ENCODE measurements at places on chromosomes 3 and 15.

GRCh38 chr3:146249921-146250320 lies 984 bp downstream of the PLSCR4 start:
- no peak for DNase-seq

GRCh38 chr3:172369590-172370259 lies 78.5 kb downstream of the GHSR start:
- no peak for DNase-seq

DNA sequence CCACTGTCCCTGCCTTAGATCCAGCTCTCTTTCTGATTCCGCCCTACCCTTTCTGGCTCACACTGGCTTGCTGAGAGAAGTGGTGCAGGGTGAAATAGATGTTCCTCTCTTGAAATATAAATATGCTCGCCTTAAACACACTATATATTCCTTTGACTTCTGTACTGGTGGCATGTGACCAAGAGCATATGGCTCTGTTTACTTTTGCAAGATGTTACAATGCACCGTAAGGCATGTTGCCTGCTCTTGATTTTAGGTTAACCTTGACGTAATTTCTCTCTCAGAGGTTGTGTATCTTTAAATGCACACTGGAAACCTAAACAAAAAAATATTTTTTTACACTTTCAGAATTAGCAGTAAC lies 749 bp downstream of the RSRC1 start:
- no peak for DNase-seq

DNA sequence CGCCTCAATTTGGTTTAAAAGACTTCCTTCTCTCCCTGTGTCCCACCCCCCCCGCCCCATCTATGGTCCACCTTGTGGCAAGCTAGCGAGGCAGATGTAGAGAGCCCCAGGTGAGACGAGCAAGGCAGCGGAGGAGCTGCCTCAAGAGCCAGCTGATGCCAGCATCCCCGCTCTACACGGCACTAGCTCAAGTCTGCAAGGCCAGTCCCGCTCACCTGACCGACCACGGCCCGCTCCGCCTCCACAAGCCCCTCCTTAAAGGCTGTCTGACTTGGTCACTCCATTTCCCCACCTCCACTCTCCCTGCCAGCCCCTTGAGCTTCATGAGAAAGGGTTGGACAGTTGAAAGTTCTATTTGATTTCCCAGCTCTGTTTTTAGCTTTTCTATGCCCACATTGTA lies 56.2 kb upstream of the IGF1R start:
- DNase-seq, result no peak

- DNase-seq, result no peak
Observed at GRCh38 chr15:87954793-87955192, 301.7 kb downstream of the NTRK3 start.

DNA sequence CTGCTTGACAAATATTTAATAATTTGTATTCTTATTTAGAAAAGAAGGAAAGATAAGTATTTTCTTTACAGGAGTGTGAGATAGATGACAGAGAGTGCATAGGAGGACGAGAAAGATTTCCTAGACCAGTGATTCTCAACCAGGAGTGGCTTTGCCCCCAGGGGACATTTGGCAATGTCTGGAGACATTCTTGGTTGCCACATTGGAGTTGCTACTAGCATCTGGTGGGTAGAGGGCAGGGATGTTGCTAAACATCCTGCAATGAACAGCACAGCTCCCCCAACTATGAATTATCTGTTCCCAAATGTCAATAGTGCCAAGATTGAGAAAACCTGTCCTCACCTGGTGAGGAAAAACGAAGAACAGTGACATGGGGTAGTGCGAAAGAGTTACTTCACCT lies 30.8 kb upstream of the MINAR1 start:
- no peak for DNase-seq

DNA sequence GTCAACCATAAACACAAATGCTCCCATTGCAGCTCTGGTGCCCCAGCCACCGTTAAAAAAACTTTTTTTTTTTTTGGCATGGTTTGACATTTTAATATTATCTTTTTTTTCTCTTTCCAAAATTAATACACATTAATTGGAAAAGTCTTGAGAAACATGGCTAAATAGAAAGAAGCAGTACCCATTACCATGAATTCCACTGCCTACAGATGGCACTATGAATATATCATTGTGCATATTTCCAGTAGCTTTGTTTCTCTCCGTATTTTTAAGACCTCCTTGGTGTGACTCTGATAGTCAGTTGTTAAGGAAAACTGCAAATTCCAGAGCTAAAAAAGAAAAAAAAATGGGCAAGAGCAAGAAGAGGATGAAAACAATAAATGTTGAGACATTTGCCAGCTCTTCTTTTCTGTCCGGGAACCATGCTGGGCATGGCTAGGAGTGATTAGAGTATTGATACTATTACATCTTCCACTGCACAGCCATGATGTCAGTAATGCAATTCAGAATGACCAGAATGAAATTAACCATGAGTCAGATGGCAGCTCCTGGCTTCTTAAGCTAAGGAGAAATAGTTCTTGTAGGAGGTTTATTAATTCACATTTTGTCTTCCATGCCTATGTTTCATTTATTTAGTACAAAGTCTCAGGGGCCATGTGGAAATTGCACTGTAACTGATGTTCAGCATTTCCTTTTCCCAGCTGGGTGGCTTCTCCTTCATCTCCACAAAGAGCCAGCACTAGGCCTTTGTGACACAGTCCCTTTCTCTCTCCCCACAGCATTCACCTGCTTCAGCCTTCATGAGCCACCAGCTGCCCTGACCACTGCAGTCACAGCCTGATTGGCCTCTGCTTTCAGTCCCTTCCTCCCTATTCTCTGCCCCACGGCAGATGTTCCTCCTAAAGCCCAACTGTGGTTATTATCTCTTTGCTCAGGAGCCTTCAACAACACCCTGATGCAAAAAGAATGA lies 31.8 kb downstream of the SLC7A14 start:
- DNase-seq, result no peak

DNA sequence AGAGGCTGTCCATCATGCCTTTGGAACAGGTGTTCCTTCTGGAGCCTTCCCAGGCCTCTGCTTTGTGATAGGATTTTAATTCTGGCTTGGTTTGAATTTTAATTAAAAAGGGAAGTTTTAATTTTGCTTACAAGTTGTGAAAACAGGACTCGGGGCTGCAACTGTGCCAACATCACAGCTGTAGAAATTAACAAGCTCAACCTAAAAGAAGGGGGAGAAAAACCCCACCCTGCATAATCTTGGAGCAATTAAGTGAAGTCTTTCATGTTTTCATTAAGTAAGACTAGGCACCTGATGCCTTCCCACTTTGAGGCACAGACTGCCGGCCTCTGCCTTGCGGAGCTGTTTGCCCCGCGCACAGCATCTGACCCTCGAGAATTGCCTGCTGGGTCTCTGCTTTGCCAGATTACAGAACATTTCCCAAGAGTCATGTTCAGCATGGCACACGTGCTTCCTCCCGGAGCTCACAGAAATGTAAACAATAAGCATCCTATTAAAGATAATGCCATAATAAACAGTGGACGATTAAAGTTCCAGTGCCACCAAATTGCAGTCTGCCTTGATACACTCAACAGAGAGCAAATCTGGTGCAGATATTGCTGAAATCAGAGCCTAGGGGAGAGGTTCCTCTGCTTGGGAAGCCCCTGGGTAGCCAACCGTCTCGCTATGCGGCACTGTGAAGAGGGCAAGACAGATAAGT lies 364.2 kb downstream of the LRTM1 start:
- DNase-seq, result no peak

DNA sequence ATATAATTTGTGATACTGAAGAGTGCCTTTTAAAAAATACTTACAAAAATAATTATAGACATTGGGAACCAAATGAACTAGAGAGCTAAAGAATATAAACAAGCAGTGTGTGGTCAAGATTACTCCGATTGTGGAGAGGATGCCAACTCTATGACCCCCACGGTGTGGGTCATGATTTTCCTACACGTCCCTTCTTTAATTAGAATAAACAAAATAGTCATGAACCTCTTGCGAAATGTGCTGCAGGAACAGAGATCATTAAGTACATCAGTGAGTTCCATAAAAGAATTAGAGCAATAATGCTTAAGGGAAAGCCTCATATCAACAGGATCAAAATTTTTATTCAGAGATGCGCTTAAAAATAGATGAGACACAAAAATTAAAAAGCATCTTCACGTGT lies 476.6 kb upstream of the ROBO1 start:
- peak; percentile 8 for DNase-seq

DNA sequence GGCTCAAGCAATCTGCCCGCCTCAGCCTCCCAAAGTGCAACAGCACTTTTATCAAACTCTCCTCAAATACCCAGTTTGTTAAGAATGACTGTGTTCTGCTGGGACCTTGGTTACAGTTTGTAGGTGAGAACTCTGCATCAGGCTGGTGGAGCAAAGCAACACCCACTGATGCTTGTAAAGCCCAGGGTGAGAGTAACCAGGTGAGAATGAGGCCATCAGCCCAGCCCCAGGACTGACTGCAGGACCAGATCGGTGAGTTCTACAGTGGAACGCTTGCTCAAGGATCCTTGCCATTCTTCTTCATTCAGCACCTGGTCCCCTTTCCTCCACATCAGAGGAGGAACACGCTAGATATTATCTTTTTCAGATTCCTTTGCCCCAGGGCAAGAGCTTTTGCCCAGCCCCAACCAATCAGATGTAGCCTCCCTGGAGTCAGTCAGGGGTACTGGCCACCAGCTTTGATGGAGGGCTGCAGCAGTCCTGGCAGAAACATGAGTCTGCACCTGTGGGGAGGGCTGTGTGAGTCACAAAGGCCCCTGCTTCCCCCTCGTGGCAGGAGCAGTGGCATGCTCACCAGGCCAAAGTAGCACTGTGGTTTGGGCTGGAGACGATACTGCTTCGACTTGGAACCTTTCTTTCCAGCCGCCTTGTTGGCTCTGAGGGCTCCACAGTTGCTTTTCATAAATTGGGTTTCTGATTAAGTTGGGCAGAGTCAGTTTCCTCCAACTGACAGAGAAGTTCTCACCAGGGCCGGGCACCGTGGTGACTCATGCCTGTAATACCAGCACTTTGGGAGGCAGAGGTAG lies 3.5 kb upstream of the SHISA5 start:
- no peak for DNase-seq
